ENCODE measurements at places on chromosomes 2 and 18.

GRCh38 chr2:215664847-215665525 lies 229.1 kb upstream of the FN1 start:
- DNase-seq = no peak

GRCh38 chr2:233867993-233868532 lies at the start of gene MSL3B:
TSS of gene MSL3B (minus strand) at chr2:233868386.
- DNase-seq = no peak

- DNase-seq = no peak
Measured at GRCh38 chr2:25891672-25892071, 13.4 kb upstream of the ASXL2 start.

DNA sequence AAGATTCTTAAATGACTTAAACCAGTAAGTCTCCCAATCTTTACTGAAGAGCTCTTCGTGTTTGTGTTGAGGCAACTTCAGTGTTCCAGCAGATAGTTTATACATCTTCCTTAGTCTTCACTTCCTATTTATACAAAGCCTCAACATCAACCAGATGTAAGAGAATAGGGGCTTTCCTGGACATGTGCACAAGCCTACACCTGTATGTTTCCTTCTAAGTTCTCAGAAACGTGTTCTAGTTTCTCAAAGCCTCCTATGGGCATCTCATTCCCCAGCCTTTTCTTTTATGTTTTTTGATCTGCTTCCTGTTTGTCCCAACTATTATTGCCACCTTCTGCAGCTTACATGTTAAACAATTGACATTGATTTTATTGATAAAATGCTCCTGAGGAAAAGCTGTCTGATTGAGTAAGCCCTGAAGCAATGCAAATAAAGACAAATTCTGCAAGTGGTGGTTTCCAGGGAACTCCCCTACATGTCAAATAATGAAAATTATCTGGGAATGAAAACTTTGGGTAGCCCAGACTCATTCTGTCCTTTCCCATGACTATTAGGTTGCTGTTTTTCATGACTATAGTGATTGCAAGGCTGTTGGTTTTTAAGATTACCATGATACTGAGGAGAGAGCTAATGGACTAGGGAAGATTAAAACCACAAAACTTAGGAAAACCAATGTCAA lies 663.3 kb upstream of the ACVR2A start:
- no peak for DNase-seq

GRCh38 chr18:60117321-60117720 lies 217.5 kb downstream of the PMAIP1 start:
- no peak for DNase-seq

DNA sequence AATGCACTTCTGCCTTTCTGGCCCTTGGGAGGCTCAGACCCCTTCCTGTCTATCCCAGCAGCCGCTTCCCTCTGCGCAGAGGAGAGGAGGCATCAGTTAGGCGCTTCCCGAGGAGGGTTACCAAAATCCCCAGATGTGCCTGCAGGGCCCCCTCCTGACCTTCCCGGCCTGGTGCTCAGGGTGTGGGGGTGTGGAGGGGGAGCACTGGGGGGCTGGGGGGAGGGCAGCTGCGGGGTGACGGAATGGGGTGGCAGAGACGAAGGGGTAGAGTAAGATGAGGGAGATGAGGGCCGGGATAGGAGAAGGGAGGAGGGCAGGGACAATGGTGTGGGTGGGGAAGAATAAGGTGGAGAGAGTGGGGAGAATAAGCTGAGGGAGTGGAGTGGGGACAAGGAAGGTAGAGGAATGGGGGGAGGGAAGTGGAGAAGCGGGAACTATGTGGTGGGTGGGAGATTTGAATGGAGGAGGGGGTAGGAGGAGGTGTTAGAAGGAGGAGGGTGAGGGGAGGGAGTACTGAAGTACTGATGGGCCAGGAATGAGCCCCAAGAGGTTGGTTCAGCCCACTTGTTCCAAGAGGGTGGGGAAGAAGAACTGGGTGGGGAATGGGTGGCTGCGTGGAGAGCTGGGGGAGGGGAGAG lies 6.5 kb upstream of the ZAP70 start:
- no peak for DNase-seq

DNA sequence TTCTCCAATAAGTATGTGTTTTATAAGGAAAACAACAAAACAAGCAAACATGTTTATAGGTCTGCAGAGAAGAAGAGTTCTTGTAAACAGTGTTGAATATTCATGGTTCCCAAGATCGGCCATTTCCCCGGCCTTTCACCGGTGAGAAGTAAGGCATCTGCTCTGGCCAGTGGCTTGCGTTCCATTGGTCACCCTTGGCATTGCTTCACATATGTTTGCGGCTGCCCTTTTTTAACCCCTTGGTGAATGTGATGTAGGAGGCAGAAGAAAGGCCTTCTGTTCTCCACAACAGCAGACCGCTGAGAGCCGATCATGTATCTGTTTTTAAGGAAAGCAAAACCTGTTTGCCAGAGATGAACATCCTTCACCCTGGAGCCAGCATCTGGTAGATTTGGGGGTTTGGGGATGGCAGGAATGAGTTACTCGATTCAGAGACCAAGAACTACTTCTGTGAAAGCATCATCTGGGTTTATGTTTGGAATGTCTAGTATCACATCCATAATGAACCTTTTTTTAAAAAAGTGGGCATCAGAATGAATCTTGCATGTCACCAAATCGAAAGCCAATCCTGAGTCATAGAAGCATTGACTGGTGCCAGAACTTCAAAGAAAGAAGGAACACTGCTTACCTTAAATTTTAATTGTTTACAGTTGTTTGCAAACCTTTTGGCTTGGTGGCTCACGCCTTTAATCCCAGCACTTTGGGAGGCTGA lies 112.3 kb downstream of the AGAP1 start:
- no peak for DNase-seq

All from stimulated activated CD4-positive, alpha-beta T cell treated with anti-CD3 and anti-CD28 coated beads, Interleukin-1b, Interleukin-23, amount 100 ng/mL, for 1 hour (primary cell).